Trophoblast cell (in vitro differentiated cells and primary cell): ENCODE measurements at places on chromosomes 5 and 9.

GRCh38 chr9:7707934-7708333 lies 91.6 kb downstream of the DMAC1 start:
- H3K4me3 ChIP-seq, result no peak overlapping the region
- no peaks in the 10 kb centered on the region for H3K27me3 ChIP-seq
- H3K27ac ChIP-seq, result no peak overlapping the region
- H3K36me3 ChIP-seq, result no peaks in the 10 kb centered on the region
- no peak for DNase-seq

GRCh38 chr5:34496701-34497469 lies 159.2 kb upstream of the RAI14 start:
- H3K27me3 ChIP-seq, result no peaks in the 10 kb centered on the region
- no peak overlapping the region for H3K4me3 ChIP-seq
- no peak for DNase-seq
- H3K4me1 ChIP-seq, result peaks cover 7% of the 10 kb centered on the region

DNA sequence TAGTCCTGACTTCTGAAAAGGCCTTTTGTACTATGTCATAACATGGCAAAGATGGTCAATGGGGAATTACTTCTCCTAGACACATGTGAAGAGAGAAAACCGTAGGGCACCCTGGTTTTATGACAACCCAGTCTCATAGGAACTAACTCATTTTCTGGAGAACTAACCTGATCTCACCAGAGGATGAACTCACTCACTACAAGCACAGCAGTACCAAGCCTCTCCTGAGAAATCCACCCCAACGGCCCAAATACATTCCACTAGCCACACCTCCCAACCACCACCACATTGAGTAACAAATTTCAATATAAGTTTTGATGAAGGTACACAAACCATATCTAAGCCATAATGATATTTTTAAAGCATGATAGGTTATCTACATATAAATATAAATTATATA lies 909.3 kb upstream of the CDH10 start:
- H3K27ac ChIP-seq, result no peak overlapping the region
- DNase-seq, result no peak
- H3K36me3 ChIP-seq, result no peaks in the 10 kb centered on the region
- H3K27me3 ChIP-seq, result no peaks in the 10 kb centered on the region

- H3K4me1 ChIP-seq, result no peaks in the 10 kb centered on the region
- no peaks in the 10 kb centered on the region for H3K27me3 ChIP-seq
- no peak overlapping the region for H3K27ac ChIP-seq
- H3K4me3 ChIP-seq, result no peak overlapping the region
- no peaks in the 10 kb centered on the region for H3K36me3 ChIP-seq
These were observed 9.8 kb downstream of the SLC12A2 start for GRCh38 chr5:128093368-128093767.
